Right renal cortex interstitium (tissue), 3 donors: ENCODE measurements at places on chromosomes 4 and X. TPM values are rescaled to one million over a fixed set of nuclear protein-coding genes. Genes with fewer than 3 reads are reported as not detected.

Gene RAB40AL
- polyA plus RNA-seq: not detected

Gene RHOXF1
- polyA plus RNA-seq: not detected

Gene CNOT6L
- 37.3 TPM for polyA plus RNA-seq

Gene PNMA6A
- 7.0 TPM for polyA plus RNA-seq

Gene IL21
- polyA plus RNA-seq: not detected

Gene TRMT44
- 14.0 TPM for polyA plus RNA-seq

Gene UGT2A1
- polyA plus RNA-seq: 68.7 TPM

Gene NMU
- polyA plus RNA-seq: 10.8 TPM

Gene AREG
- polyA plus RNA-seq: 0.28 TPM
